ENCODE measurements at places on chromosomes 6 and 20.

DNA sequence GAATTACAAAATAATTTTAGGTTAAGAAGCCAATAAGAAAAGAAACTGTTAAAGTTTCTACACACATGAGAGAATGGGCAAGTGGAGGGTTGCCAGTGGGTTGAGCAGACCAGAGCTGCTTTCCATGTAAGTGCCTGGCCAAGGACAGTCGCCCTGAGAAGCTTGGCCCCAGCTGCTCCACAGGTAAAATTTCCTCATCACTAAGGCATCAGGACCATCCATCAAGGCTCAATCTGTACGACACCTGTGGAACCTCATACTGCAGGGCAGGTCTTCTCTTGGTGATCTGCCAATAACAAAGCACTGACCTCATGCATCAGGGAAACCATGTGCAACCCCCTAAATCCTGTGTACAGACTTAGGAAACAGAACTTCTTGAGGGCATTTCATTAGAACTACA lies 115.4 kb downstream of the INSM1 start:
- DNase-seq: no peak

- DNase-seq: no peak
These were observed 202.5 kb upstream of the MAN1A1 start for GRCh38 chr6:119552021-119552420.

DNA sequence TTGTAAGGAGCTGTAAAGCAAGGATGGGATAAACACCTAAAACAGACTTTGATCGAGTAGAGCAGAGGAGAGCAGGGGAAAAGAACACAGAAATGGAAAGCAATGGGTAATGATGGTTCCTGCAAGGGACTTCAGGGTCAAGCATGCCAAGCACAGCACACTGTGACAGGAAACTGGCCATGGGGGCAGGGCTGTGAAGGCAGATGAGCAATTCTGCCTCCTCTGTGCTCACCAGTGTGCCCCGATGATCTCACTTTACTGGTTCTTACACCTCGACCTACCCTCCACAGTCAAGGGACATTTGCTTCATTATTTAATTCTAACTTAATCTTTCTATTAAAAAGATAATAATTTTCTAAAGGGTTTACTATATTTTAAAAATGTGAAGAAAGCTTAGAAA lies 21.6 kb upstream of the MYB start:
- DNase-seq: no peak

DNA sequence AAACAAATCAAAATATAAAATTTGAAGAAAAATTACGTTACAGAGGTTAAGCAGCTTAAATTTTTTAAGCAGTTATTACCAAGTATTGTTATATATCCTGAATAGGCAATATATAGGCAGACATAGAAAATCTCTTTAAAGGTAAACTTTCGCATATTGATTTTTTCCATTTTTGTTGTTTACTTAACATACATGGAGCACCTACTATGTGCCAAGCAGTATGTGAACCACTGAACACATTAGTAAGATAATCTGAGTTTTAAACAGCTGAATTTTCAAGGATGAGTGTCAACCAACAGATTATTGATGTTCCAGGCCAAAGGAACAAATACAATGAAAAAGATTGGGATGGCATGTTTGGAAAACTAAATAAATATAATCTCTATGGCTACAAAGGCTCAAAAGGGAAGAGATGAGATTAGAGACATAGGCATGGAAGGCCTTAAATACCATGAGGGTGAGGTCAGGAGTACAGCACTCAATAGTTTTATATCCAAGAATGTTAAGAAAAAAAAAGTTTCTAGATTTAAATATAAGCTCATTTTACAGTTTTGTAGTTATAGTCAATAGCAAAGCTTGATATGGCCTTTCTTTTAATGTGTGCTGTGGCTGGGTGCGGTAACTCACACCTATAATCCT lies 277.5 kb downstream of the PTPRK start:
- no peak for DNase-seq

DNA sequence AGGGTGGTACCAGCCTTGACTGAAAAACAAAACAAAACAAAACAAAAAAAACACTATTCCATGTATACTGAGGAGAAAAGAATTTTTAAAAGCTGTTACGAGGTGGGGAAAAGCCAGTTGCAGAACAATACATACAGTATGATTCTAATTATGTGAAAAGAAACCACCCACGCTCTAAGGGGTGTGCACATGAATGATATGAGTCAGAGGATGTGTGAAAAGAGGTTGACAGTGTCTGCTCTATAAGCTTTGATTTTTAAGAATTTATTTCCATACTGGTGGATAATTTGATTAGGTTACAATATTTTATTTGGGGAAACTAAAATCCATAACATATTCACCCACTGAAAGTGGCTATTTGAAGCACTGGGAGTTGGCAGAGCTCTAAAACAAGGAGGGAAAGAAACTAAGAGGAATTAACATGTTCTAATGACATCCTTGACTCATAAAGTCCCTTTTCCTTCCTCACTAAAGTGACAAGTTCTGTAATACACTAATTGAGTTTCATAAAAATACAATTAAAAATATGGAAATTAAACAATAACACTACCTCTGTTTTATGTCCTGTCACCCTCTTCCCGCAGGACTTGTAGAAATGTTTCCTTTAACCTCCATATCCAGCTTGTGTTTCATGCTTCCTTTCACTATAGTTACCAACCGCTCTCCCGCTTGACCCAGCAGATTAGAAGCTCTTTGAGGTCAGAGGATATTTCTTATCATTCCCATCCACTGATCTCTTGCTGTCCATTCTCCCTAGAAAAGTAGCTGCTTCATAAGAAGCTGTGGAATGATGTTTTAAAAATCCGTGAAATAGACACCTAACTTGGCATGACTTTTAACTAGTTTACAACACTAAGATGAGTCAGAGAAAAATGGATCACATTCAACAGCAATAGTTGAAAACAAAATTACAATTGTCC lies 118.6 kb upstream of the CCDC28A start:
- DNase-seq: no peak

GRCh38 chr20:57133926-57134650 lies 132.4 kb downstream of the BMP7 start:
- no peak for DNase-seq

DNA sequence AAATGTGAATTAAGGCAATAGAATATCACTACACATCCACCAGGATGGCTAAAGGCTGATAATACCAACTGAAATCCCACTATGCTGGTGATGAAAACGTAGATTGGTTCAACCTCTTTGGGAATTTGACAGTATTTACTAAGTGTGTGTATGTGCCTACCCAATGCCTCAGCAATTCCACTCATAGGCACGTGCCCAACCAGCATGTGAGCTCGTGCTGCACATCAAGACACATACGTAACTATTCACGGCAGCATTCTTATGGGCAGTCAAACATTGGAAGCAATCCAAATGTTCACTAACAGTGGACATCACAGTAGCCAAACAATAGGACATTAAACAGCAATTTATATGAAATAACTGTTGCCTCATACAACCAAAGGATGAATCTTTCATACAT lies 15.7 kb upstream of the AFDN start:
- no peak for DNase-seq

- no peak for DNase-seq
These were observed 32.6 kb downstream of the MAP7 start for GRCh38 chr6:136517582-136517981.

DNA sequence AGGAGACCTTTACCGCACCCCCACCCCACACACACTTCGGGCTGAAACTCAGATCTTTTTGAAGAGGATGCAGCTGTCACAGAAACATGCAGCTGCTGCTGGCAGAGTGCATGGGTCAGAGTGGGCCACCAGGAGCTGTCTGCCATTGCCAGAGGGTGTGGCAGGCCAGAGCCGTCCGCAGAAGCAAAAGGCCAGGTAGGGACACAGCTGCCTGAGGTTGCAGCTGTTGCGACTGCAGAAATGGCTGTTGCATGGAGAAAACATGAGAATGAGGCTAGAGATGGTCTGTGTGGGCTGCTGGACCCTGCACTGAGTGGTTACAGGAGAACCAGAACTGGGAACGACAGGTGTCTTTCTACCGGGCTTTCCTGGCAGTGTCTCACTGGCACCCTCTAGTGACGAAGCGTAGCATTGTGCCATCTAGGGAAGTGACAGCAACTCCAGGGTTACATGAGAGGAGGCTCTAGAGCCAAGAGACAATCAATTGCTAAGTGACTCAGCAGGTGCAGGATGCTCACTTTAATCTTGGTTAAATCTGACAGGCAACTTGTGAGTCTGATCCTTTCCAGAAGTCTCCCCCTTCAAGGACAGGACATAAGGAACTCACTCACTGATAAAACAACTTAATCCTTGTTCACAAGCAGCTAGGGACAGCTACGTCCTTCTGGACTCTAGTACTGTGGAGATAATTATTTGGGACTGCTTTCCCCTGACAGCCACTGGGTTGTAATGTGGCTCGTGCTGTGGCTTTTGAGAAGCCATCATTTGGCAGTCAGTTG lies 29.1 kb upstream of the SERPINB9 start:
- peak; percentile 86 for DNase-seq

GRCh38 chr6:136038531-136038930 lies 187.0 kb downstream of the PDE7B start:
- DNase-seq: no peak

DNA sequence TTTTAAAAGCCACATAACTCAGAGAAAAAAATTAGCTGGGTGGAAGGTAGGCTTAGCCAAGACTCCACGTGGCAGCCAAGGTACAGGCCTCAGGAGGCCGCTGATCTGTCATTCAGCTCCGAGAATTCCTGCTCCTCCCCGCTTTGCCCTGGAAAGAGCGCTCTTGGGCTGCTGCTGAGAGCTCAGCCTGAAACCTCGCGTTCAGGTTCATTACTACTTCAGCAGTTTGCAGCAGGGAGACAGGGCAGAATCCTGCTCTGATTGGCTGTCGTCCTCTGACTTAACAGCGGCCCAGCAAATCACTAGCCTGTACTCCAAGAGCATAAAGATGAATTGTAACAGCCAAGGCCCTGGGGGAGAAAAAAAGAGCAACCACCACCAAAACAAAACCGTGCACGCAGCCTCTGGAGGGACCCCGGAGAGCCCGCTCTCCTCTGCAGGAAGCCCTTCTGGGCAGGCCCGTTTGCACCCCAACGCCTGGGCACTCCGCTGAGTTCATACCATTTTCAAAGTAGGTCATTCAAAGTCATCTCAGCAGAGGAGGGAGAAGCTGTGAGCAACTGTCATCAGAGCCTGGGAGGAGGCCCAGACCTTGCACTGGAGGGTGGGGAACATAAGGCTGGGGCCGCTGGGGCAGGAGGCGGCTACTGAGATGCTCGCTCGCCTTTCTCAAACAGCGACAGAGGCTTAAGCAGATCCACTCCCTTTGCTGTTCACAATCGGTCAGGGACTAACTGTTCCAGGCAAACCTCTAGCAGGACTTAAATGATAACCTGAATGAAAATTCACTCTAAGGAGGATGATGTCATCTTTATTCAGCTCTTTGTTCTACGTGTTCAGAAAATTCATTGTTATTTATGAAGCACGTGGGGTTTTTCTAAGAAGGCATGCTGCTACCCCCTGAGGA lies 42.3 kb upstream of the ATXN1 start:
- no peak for DNase-seq

DNA sequence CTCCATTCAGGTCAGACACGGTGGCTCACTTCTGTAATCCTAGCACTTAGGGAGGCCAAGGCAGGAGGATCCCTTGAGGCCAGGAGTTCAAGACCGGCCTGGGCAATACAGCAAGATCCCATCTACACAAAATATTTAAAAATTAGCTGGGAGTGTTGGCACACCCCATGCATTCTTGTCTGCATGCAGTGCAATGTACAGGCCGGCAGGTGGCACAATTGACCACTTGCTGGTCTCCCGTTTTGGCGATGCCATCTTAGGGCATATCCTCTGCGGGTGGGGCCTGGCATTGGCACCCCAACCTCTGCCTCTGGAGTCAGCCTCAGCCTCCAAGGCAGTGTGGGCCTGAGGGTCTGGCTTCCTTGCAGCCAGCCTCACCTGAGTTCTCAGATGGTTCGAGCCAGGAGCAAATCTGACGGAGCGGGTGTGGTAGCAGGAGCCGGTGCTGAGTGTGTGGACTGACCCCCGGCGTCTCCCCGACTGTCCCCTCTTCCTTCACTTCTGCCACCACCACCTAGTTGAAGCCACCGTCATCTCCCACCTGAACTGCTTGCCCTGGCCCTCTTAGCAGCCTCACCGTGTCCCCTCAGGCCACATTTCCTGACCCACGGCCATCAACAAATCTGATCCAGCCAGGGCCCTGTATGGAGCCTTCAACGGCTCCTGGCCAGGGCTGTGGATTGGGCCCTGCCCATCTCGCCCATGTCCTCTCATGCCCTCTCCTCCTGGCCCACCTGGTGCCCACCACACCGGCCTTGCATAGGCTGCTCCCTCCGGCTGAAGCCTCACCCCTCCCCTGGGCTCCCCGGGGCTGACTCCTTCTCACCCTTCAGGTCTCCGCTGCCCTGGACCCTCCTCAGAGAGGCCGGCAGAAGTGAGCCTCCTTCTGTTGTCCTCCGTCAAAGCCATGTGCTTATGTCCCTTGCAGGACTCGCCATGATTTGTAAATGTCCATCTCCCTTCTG lies 44.0 kb downstream of the EFCAB8 start:
- peak; percentile 72 for DNase-seq

DNA sequence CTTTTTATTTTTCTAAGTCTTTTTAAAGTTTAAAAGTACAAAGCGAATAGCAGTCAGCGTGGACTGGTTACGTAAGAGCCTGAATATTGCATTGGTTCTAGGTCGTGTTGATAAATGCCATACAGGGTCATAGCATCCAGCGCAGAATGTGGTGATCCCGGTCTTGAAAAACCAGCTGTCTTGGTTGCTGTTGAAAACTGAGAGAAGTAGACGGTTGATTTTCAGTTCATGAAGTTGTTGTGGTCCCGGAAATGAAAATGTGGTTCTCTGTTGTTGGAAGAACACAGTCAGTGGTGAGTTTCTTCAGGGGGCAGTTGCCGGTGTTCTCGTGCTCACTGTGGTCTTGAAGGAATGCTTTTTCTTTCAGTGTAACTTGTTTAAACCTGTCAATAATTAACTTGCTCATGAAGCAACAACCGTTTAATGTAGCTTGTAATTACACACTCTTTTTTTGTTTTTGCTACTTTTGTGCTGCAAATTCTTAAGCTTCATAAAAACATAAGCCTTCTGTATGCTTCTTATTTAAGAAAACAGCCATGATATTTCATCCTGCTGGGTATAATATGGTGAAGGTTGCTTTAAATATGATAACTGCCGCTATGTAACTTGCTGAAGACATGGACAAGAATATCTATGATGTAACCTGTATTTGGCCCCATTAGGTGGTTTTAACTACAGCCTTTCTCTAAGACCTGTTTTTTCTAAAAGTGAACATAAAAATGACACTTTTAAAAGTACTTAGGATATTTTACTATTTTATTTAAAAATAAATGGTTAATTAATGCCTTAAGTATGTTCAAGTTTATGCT lies 64.8 kb upstream of the KIF25 start:
- no peak for DNase-seq
